ENCODE measurements at places on chromosomes 4 and X.

DNA sequence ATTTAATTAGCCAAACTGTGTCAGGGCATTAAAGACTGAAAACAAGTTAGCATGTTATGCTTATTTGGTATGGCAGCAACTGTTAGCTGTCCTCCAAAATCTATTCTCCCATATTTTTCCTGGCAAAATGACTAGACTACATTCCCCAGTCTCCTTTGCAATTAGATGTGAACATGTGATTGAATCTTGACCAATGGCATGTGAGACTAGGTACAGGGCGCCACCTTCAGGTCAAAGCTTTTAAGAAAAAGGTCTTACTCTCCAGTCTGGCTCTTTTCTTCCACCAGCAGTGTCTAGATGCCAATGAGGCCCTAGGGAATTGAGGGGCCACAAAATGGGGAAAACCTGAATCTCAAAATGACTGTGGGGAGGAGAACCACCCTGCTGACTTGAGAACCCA, 408.2 kb downstream of the SMARCA1 start:
- no peak for DNase-seq

DNA sequence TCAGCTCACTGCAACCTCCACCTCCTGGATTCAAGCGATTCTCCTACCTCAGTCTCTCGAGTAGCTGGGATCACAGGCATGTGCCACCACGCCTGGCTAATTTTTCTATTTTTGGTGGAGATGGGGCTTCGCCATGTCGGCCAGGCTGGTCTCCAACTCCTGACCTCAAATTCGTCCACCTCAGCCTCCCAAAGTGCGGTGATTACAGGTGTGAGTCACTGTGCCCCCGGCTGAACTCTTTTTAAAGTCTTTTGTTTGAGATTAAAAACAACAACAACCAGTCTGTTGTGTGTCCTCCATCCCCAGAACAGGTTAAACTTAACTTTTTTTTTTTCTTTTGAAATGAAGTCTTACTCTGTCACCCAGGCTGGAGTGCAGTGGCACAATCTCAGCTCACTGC, 36.3 kb upstream of the RBPJ start:
- no peak for DNase-seq

DNA sequence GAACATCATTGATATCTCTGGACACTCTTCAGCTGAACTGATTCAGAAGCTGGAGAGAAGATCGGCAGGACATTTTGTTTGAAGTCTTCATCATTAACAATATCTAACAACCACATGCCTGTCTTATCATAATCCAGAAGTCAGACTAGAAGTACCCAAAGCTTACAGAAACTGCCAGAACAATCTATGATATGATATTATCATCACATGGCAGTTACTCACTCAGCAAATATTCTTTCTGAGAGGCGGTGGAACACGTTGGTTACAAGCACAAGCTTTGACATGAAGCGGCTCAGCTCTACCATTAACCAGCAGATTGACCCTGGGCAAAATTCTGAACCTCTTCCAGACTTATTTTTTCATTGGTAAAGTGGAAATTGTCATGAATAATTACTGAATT, 69.4 kb upstream of the KIT start:
- no peak for DNase-seq

DNA sequence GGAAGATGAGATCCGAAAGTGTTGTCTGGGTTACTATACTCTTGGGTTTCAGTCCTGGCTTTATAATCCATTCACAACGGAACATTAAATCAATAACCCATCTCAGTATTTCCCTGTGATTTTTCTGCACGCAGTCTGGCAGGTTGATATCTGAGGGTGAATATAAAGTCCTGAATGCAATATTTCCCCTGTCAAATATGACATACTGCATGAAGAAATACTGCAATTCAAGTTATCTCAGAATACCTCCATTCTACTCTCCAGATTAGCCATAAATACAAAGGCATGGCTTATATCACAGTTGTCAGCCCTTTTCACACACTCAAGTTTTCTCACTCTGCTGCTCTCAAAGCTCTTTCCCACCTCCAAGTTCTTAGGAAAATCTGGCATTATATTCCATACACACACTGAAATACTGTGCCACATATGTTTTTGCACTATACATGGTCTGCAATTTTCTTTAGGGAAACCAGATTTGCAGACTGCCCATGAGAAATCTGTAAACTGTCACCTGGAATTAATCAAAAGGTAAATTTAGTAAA, 64.7 kb downstream of the WDFY3 start:
- DNase-seq, result no peak

DNA sequence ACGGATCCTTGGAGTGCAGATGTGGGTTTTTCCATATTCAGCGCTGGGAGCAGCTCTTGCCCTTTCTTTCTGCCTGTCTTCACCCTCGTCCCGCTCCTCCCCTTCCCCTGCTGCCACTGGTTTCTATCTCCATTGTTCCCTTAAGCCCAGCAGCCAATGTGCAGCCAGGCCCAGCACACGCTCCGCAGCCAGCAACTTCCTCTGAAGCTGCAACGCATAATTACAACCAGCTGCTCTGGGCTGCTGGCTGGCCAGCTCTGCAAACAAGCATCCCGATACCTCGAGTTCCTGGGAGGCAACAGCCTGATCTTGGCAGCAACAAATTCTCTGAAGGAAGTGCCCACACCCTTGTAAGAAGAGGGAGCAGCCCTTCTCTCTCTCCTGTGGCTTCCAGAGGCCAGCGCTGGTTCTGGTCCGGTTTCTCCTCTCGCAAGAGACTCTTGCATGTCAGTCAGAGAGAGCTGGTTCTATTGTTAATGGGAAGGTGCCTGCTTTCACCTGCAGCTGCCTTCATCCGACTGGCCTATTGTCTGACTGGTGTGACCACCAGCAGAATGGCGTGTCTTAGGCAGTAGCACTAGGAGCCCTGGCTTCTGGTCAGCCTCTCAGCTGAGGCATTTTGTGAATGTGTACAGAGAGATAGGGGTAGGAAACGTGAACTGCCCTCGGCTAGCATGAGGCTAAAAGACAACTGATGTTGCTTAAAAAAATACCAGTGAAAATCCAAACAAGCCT, 83.8 kb upstream of the MAML3 start:
- no peak for DNase-seq

Measured in cerebellar nuclear complex (tissue), 1 donor.